ENCODE measurements at places on chromosomes 16 and 17.
A peak's percentile ranks its signal among the peaks of the same experiment; 100 is the strongest.

- DNase-seq: no peak
These were observed 1.2 kb downstream of the B9D1 start for GRCh38 chr17:19361326-19361725.

DNA sequence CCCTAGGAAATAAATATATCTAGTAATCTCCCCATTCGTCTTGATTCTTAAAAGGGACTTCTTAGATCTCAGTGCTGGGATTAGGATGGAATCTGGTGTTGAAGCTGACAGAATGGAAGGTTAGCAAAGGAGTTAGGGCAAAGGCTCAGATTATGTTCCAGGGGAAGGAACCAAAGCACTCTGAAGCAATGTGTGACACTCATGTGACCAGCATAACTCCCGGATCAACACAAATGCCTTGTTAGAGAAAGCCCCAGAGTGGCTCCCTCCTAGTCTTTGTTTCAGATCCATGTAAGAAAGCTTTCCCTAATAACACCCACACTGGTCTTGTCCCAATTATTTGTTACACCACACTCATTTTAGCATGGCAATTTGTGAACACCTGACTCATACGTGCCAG, 62.6 kb upstream of the ERN1 start:
- no peak for DNase-seq

DNA sequence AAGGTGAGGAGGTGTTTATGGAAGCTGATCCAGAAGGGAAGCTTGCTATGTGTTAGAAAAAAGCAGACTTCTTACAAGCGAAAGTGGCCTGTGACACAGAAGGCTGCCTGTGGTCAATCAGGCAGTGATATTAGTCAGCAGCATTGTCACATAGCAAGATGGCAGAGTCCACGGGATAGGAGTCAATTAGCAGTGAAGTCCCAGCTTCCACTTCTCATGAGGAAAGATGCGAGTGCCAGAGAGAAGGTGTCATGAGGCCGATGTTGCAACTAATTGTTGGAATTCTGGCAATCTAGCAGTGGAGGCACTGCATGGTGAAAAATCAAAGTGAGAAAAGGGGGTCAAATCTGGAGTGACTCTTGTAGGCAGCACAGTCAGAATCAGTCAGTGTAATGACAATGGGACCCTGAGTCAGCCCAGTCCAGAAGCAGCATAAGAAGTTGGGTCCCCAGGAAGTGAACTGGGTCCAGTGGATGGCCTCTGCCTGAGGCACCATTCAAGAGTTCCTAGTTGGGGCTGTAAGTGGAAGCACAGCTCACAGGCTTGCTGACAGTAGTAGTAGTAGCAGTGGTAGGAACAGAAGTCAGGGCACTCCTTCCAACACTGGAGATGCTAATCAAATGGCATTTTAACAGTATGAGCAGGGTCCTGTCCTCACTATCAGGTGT, 85.1 kb downstream of the TNFRSF13B start:
- no peak for DNase-seq

GRCh38 chr17:30415491-30415890, 36.8 kb downstream of the CPD start:
- DNase-seq: no peak

DNA sequence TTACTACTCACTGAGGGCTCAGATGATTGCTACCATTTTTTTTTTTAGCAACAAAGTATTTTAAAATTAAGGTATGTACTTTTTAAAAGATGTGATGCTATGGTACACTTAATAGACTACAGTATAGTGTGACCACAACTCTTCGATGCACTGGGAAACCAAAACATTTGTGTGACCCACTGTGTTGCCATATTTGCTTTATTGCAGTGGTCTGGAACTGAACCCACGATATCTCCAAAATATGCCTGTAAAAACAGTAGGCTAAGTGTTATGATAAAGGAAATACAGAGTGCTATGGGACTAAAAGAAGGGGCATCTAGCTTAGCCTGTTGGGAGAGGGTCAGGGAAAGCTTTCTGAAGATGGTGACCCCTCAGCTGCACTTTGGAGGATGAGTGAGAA, 41.6 kb upstream of the HNF1B start:
- no peak for DNase-seq

- peak; percentile 58 for DNase-seq
These were observed 3.4 kb downstream of the NOD2 start for GRCh38 chr16:50696575-50697420.

DNA sequence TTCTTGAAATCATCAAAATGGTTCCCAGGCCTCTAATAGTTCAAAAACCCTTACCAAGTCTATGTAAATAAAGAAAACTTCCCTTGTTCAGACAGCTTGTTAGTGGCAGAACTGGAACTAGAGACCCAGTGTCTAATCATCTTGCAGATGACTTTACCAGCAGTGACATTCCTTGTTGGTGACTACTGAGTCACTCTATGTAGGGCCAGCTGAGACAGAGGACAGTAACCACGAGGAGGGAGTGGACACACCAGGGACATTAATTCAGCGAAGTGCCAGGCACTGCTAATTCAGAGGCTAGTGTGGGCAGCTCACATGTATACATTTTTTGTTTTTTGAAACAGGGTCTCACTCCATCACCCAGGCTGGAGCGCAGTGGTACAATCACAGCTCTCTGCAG, 6.1 kb upstream of the HEATR3 start:
- no peak for DNase-seq

DNA sequence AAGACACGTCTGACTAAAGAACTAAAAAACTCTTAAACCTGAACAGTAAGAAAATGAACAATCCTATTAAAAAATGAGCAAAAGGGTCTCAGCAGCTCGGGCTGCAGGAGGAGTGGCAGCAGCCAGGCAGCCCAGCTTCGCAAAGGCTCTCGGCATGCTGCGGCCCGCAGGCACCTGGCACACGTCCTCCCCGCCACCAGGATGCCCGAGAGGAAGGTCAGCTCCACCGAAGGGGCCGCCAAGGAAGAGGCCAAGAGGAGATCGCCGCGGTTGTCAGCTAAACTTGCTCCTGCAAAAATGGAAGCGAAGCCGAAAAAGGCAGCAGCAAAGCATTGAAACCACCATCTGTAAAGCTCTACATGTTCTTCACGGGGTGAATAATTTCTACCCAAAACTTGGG, 173.5 kb downstream of the BCAS3 start:
- no peak for DNase-seq

- DNase-seq: no peak
These were observed 28.4 kb downstream of the LRRC75A start for GRCh38 chr17:16463358-16464302.
